ENCODE measurements at places on chromosomes 3 and 15. TPM values are rescaled to one million over a fixed set of nuclear protein-coding genes. Genes with fewer than 3 reads are reported as not detected.

The CADM2 gene
- not detected for total RNA-seq

The ACKR4 gene
- total RNA-seq = 0.10 TPM

The GOLGA8G gene
- total RNA-seq = not detected

The TYRO3 gene
- 1.9 TPM for total RNA-seq

The CLSTN2 gene
- total RNA-seq = not detected

The ZDHHC19 gene
- not detected for total RNA-seq

The HYPK gene
- total RNA-seq = 18.1 TPM

The NCBP2 gene
- 53.4 TPM for total RNA-seq

The CLDN11 gene
- not detected for total RNA-seq
